SIG-M5 (cell line): ENCODE measurements at places on chromosomes 4 and X.

DNA sequence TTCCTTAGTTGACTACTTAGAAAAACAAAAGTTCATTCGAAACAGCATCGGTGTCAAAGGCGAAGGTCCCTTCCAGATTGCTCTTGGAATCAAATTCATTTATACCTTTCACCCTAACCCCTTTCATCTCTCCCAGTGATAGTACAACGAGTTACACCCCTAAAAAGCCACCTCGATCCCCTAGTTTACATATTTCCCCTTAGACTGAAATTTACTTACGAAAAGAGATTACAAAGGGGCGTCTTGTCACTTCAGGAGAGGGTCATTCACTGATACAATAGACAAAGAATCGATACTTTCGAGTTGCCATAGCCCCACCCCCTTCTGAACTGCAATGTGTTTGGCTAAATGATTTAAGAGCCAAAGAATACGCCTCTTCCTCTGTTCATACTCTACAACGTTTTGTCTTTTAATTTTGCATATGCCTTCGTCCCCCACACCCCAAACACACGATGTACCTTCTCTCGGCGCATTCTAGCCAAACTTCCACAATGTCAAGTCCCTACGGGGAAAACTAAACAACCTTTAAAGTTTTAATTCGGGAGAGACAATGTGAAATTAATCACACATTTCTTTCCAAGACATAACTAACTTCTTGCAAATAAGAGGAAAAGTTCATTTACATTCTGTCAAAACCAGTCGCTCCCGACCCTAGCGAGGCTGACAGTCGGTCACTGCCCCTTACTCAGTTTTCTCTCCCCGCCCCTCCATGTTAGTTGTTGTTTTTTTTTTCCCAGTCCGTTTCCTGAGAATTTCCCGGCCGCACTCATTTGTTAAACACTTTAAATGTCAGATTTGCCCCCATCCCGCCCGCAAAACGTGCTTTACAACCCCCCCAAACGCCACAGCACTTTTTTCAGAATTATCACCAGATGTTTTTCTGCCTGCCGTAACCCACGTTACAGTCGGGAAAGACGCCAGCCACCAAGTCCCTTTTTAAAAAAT lies 88.6 kb downstream of the HPRT1 start:
- peak; percentile 0 for DNase-seq

DNA sequence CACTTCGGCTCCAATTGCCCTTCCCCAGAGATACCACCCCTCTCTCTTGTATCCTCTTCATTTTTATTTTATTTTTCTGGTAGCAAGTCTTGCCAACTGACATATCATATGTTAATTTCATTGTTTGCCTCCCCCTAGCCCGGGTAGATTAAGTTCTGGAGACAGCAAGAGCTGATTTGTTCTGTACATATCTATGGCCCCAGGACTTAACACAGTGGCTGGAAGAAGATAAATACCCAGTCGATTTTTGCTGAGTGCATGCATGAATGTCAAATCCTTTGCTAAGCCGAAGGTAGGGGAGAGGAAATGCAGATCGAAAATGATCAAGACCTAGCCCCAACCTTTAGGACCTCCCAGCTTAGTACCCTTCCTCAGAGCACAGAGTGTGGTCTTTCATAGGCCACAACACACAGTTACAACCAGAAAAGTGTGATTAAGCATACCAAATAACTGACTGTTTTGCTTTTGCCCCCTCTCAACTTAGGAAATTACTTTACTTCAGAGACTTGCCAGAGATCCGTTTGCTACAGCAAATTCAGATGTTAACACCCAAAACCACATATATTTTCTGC lies 58.7 kb upstream of the KLF3 start:
- DNase-seq, result no peak

DNA sequence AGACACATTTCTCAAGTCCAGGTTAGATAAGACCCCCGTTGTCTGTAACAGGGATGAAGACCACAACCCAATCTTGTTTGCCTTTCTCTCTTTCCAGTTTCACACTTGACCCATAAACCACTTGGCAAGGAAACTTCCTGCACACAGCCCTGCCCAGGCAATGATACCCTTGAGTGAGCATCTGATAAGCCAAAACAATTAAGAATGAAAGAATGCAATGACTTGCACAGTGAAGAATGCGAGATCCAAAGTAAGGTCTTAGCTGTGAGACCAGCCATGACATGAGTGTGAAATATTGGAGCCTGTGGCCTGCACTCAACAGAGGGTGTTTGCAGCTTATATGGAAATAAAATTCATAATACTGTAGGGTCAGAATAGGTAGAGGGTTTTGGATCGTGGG lies 37.9 kb upstream of the MXRA5 start:
- no peak for DNase-seq

- no peak for DNase-seq
These were observed 284.0 kb downstream of the BCOR start for GRCh38 chrX:39813631-39814277.

GRCh38 chr4:141246243-141246642 lies 25.5 kb downstream of the ZNF330 start:
- DNase-seq, result no peak

DNA sequence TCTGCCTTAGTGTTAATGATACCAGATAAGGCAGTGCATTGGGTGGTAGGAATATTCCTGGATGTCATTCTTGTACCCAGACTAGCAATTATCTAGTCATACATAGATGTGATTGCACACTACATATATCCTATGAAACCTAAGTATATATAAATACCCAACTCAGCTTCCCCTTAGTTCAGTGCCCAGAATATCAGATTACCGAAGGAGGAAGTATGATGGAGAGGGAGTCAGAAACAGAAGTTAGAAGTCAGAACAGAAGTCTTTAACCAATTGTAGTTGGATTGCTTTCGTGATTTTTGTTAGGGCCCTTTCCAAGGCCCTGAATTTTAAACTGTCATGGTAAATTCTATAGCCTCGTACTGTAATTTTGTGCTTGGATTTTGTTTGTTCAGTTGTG lies 42.9 kb downstream of the MOB1B start:
- peak; percentile 20 for DNase-seq

DNA sequence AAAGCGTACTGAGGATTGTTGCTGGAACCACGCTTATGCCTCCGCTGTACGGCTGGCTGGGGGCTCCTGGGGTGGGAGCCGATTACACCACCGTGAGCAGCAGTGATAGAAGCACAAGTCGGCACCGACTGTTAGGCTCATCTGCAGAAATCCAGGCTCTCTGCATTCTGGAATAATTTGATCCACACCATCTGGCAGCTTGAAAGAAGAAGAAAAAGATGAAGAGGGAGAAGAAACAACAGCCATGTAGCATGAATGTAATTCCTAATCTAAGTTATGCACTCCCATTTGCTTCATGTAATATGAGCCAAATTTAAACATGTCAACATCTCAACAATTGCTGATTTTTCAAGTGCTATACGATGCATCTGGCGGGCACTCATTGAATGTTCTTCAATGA lies 84.6 kb upstream of the DHX15 start:
- no peak for DNase-seq

GRCh38 chrX:9379697-9380551 lies 84.9 kb upstream of the TBL1X start:
- DNase-seq, result no peak

DNA sequence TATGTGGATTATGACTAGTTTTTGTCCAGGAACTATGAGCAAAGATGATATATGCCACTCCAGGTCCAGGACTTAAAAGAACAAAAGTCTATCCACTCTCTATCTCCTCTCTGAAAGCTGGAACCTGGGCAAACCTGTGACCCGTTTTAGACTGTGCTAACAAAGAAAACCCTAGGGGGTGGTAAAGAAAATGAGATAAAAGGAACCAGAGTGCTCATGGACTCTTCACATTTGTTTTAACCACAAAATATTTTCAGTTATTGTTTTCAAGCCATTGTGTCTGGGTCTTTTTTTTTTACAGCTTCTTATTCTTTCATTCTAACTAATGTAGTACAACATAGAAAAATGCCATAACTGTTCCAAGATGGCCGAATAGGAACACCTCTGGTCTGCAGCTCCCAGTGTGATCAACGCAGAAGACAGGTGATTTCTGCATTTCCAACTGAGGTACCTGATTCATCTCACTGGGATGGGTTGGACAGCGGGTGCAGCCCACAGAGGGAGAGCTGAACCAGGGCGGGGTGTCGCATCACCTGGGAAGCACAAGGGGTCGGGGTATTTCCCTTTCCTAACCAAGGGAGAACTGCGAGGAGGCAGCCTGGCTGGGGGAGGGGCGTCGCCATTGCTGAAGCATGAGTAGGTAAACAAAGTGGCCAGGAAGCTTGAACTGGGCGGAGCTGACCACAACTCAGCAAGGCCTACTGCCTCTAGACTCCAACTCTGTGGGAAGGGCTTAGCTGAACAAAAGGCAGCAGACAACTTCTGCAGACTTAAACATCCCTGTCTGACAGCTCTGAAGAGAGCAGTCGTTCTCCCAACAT lies 45.1 kb downstream of the CHM start:
- DNase-seq, result no peak

GRCh38 chrX:42085836-42086235 lies 162.5 kb upstream of the CASK start:
- DNase-seq, result no peak

DNA sequence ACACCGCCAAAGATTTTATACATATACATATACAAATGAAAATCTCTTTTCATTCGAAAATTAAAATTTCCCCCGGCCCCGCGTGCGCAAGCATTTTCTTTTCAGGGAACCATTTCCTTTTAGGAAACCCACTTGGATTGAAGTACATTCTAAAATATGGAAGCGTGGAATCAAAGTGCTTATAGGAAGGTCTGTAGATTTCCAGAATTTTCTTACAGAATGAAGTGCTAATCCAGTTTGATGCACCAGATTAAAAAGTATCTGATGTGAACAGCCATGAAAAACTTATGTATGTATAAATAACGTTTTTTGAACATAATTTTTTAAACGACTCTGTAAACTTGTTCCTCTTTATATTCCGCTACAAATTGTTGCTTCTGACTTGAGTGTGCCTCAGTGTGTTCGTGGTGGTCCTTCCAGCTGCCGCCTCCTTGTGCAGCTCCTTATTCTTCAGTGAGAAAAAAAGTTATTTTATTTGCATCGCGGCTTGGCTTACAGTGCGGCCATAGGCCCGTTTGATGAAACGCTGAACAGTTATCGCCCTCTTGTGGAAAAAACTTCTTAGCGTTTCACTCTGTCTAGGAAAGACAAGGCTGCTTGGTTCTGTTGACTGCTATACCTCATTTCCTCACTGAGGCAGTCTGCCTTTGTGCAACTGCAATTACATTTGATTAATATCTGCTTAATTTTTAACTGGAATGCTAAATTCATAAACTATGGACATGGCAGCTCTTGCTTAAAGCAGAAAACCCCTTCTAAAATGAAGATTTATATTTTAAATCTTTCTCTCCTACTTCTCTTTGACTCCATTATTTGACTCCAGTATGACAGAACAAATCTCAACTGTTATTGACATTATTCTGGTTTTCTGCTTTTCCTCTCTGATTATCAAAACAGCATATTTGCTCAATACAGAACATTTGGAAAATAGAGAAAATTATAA lies 4.7 kb upstream of the NKX6-1 start:
- no peak for DNase-seq

DNA sequence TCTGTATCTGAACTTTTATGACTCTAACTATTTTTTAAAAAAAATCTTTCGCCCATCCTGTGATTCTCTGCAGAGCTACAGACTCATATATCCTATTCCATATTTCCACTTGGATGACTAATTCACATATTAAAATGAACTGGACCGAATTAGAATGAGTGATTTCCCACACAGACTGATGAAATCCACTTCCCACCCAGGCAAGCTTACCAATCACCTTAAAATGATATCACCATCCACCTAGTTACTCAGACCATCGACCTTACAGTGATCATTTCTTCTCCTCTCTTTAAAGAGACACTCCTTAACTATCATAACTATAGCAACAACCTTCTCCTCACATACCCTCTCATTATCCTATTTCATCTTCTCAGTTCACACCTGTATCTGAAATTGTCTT lies 34.1 kb upstream of the GUCY1B1 start:
- DNase-seq, result no peak

DNA sequence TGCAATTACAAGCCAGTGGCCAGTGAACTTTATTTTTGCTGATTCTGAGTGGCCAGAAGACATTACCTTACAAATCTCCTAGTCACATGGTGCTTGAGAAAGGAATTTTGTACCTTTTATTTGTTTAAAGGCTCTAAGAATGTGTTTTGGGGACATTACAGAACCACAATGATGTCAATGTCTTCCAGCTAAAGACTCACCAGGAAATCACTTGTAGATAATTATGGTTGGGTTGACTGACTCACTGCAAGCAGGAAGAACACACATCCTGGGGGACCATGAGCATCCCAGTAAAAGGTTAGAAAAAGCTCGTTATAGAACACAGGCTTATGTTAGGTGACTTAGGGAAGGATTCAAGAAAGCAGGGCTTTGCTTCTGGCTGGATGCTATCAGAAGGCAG lies 119.4 kb upstream of the FAM9B start:
- DNase-seq, result no peak

DNA sequence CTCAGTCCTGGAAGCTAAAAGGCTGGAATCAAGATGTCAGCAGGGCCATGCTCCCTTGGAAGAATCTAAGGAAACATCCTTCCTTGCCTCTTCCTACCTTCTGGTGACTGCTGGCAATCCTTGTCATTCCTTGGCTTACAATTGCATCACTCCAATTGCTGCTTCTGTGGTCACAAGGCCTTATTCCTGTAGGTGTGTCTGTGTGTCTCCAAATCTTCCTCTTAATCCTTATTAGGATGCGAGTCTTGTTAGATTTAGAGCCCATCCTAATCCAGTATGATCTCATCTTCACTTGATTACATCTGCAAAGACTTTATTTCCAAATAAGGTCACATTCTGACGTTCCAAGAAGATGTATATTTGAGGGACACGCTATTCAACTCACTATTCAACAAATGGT lies 52.2 kb downstream of the SMIM20 start:
- DNase-seq, result no peak

DNA sequence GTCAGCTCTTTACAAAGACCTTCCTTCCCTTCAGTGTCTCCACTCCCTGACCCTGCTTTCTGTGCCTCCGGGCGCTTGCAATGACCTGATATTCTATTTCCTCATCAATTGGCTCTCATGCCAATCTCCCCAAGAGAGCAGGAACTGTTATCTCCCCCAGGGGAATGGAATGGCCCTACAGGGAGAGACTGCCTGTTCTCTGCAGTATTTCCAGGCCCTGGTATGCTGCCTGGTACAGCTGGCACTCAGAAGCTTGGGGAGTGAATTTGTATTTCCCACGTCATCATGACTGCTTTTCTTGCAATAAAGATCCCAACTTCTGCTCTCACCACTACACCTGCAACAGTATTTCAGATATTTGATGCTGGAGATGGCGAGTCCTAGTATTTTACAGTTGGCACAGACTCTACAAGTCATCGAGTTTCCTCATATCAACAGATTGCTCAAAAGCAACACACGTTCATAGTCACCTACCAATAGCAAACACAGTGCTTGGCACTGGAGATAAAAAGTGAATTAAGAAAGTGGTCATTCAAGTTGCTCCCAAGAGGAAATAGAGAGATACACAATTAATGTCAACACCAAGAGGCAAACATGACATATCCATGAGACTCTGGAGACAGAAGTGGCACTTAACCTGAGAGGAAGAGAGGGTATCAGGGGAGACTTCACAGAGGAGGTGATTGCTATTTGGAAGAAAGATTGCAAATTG lies 90.5 kb upstream of the EGFL6 start:
- no peak for DNase-seq

GRCh38 chrX:68833855-68834331 lies 5.1 kb downstream of the EFNB1 start:
- DNase-seq, result no peak
